ENCODE measurements at places on chromosomes 7 and 10.

DNA sequence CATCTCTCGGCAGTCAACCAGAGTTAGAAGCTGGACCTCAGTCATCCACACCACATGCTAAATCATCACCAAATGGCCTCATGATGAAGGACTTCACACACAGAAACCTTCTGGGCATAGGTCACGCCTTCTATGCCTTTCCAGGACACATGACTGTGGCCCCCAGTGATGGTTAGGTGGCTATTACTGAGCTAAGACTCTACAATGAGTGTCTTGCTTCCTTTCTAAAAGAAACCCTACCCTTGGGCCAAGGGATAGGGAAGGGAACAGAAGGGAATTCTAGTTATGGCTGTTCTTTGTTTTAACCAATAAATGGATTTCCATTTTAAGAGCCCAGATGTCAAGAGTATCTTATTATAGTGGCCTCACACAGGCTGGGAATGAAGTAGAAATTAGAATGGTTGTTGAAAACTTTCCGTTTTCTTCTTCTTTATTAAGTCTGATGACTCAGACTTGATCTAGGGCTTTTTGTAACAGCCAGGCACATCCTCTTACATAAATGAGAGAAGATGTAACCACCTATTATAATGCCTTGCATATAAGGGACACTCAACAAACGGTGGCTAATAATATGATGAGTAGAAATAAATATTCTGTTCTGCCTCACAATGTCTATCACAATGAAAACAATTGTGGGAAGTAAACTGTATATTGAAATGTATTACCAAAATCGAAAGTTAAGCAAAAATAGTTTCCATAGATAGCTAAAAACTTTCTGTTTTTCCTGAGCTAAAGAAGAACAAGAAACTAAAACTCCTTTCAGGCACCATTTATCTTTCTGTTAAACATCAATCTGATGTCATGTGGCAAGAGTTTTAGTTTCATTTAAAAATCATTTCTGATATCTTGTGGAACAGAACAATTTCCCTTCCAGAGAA, 62.5 kb upstream of the TOMM7 start:
- no peaks in the 10 kb centered on the region for H3K36me3 ChIP-seq
- H3K27ac ChIP-seq, result no peak overlapping the region
- H3K4me3 ChIP-seq, result no peak overlapping the region
- H3K4me1 ChIP-seq, result peaks cover 3% of the 10 kb centered on the region

DNA sequence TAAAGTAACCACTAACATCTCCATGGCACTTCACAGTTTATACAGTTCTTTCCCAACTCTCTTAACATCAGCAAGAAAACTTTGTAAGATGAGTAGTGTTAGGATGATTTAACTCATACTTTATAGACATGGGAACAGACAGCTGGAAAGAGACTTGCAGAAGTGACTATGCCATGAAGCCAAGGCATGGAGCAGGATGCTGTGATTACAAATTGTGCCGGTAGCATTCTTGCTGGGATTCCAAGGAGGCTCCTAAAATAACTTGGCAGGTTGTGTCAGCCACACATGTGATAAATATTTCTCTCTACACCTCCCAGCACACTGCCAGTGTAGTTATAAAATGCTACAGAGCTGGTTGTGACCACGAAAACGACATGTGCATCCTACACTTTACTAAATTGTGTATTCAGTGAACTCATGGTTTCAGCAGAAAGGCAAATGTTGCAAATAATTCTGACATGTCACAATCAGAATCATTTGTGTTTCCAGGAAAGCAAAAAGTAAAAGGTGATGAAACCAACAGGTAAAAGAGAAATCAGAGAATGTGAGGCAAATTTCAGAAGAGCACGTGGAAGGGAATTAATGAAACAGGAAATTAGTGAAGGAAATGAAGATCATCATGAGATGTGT, 5.6 kb upstream of the CYP3A4 start:
- no peak overlapping the region for H3K27ac ChIP-seq
- peaks cover 6% of the 10 kb centered on the region for H3K4me1 ChIP-seq
- H3K27me3 ChIP-seq, result peaks cover under 1% of the 10 kb centered on the region
- H3K36me3 ChIP-seq, result no peaks in the 10 kb centered on the region
- no peak for DNase-seq
- no peak overlapping the region for H3K4me3 ChIP-seq

DNA sequence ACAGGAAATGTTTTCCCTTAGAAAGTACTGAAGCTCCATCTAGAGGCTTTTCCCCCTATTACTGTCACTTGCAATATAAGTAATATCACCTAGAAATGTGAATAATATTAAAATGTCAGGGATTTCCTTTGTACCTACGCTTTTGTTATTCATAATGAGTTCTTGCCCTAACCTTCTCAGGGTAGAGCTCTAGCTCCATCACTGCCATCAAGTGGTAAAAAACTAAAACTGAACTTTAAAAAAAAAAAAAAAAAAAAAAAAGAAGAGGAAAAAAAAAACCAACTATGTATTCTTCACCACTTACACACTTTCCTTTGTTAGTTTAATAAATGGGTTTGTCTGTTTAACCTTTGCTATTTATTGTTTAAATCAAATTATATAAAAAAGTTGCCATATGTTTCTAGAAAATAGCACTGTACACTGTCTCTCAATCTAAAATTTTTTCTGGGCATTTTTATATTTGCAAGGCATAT, 49.9 kb downstream of the DNAJC1 start:
- H3K36me3 ChIP-seq, result no peaks in the 10 kb centered on the region
- H3K27me3 ChIP-seq, result no peaks in the 10 kb centered on the region
- DNase-seq, result no peak
- peaks cover 4% of the 10 kb centered on the region for H3K4me1 ChIP-seq
- H3K27ac ChIP-seq, result no peak overlapping the region
- no peak overlapping the region for H3K4me3 ChIP-seq

GRCh38 chr7:48084727-48085432, 4.2 kb upstream of the UPP1 start:
- peaks cover 2% of the 10 kb centered on the region for H3K27me3 ChIP-seq
- DNase-seq, result no peak
- H3K36me3 ChIP-seq, result no peaks in the 10 kb centered on the region
- no peak overlapping the region for H3K27ac ChIP-seq
- H3K4me3 ChIP-seq, result no peak overlapping the region

GRCh38 chr7:74388880-74389415, 64.8 kb upstream of the GTF2IRD1 start:
- DNase-seq, result no peak
- H3K4me1 ChIP-seq, result peaks cover 5% of the 10 kb centered on the region
- peaks cover 1% of the 10 kb centered on the region for H3K27me3 ChIP-seq
- H3K4me3 ChIP-seq, result no peak overlapping the region
- no peak overlapping the region for H3K27ac ChIP-seq
- peaks cover 15% of the 10 kb centered on the region for H3K36me3 ChIP-seq

DNA sequence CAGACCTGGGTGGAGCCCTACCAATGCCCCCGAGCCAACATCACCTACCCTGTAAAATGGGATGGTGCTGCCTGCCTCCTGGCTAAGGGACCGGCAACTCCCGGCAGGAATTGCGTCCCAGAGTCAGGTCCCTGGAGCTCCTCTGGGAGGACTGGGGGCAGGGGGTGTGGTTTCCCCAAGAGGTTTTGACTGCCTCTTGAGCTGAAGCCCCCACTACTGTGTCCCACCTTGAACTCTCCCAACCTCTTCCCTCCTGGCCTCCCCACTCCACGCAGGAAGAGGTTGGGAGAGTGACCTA, 1.3 kb downstream of the SH2B2 start:
- DNase-seq, result no peak
- H3K4me3 ChIP-seq, result no peak overlapping the region
- no peak overlapping the region for H3K27ac ChIP-seq
- H3K4me1 ChIP-seq, result peaks cover 12% of the 10 kb centered on the region
- peaks cover 14% of the 10 kb centered on the region for H3K27me3 ChIP-seq
- no peaks in the 10 kb centered on the region for H3K36me3 ChIP-seq

Data from endothelial cell (in vitro differentiated cells).